ENCODE measurements at places on chromosomes 6 and 20. TPM values are rescaled to one million over a fixed set of nuclear protein-coding genes. Genes with fewer than 3 reads are reported as not detected.

DNA sequence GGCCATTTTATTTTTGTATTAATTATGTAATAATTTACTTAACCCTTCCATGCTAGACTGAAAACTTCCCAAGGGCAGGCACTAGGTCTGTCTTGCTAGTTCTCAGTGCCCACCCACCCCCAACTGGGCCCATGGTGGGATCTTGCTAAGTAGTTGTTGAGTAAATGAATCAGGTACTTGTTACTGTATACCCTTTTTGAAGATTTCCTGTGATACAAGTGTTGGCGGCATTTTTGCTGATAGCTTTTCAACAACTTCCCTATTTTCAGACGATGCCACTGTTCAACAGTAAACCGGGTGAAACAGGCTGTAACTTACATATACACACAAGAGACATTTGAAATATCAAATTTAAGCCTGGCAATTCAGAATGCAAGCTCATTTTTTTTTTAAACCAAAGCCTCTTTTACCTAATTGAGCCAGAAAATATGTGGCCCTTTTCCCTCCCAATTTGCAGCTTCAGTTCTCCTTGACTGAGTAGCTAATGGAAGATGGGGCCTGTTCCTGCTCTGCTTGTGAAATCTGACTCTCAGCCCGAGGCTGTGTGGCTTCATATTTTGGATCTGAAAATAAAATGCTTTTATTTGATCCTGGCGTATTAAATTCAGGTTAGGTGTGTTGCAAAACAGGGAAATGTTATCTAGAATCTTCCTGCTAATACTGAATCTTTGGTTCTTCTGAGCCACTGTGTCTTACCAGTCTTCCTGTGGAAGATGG, 288.3 kb downstream of the NRN1 start:
- DNase-seq: no peak

GRCh38 chr6:24387818-24388217, 14.9 kb upstream of the MRS2 start:
- no peak for DNase-seq

GRCh38 chr6:34598712-34599111, 42.6 kb upstream of the SPDEF start:
- DNase-seq: no peak

GRCh38 chr6:166244353-166245045, 63.7 kb downstream of the PRR18 start:
- no peak for DNase-seq

The VWA7 gene
- 0.62 TPM for polyA plus RNA-seq

- DNase-seq: no peak
These were observed 15.3 kb downstream of the FARS2 start for GRCh38 chr6:5276581-5276980.

The APCDD1L gene
- polyA plus RNA-seq: 0.62 TPM

DNA sequence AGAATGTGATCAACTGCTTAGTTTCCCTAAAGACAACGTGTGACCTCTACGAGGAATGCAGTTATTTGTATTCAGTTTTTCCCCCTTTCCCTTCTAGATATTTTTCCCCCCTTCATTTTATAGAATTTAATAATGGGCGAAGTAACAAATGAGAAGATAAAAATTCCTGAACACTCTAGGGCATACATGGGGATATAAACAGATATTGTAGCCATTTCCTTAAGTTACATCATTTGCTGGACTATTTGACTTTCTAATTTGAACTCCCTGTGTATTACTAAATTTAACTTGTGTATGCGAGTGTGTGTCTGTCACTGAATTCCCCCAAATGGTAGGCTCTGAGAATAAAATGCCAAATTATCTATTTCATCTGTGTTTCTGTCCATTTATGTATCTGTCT, 99.0 kb upstream of the ZFP64 start:
- no peak for DNase-seq

The SSTR4 gene
- not detected for polyA plus RNA-seq

GRCh38 chr6:25002326-25003091, 66.7 kb upstream of the RIPOR2 start:
- DNase-seq: no peak

The OPRM1 gene
- not detected for polyA plus RNA-seq

DNA sequence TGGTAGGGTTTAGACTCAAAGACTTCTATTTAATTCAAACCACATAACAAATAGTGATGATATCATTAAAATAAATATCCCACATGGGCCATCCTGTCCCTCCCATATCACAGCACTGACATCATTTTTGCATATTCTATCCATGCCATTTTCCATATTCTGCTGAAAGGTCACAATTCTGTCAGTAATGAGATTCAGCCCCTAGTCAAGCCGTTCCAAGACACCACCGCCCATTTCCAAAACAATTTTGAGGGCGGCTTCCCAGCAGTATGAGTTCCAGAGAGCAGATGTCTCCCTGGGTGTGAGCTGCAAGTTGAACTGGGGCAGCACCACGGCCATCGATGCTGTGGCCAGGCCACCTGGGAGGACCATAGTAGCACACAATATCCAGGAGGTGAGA, 65.1 kb upstream of the PLEKHG1 start:
- DNase-seq: no peak

DNA sequence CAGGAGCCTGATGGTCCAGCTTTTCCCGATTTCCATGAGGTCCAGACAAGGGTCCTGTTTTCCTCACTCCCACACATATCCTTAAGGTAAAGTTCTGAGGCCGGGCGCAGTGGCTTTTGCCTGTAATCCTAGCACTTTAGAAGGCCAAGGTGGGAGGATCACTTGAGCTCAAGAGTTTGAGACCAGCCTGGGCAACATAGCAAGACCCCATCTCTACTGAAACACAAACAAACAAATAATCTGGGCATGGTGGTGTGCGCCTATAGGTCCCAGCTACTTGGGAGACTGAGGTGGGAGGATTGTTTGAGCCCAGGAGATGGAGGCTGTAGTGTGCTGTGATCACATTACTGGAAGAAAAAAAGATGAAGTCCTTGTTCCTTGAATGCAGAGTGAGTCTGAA, 53.2 kb upstream of the IYD start:
- no peak for DNase-seq

DNA sequence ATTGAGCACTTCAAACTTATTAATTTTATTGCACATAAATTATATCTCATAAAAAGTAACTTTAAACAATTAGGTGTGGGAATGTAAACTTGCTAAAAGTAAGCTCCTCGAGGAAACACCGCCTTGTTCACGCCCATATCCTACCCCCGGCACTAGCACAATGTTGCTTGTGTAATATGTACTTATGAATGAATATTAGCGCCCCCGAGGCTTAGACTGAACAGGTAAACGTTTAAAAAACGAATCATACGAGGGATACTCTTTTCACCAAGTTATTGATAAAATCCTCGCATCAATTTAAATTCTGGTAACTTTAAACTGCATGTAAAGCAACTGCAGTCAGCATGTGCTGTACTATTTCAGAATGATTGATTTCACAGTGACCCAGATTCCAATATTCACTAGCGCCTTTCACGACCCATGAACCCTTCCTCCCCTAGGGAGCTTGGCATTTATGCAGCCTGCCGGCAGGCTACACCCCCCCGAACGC, 637 bp downstream of the TFB1M start:
- no peak for DNase-seq

DNA sequence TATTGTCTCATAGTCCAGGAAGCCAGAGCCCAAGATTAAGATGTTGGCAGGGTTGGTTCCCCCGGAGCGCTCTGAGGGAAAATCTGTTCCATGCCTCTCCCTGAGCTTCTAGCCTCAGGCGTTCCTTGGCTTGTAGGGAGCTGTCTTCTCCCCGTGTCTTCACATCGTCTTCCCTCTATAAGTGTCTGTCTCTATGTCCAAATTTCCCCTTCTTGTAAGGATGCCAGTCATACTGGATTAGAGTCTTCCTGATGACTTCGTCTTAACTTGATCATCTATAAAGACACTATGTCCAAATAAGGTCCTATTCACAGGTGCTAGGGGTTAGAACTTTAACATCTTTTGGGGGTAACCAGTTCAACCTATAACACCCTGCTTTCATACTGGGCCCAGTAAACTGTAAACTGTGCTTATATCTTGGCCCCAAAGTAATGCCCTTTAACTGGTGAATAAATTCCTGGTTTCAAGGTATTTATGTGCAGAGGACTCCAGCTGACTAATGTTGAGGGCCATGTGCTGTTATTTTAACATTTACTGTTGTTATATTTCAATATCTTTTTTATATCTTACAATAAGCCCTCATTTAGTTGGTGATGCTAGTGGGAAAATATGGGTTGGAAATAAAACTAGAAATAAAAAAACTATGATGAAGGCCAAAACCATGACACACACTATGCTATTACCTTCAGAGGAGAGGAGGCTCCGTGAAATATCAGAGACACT, 101.7 kb upstream of the IYD start:
- no peak for DNase-seq

The CD164 gene
- polyA plus RNA-seq: 129 TPM

The RIMS4 gene
- polyA plus RNA-seq: 3.0 TPM

DNA sequence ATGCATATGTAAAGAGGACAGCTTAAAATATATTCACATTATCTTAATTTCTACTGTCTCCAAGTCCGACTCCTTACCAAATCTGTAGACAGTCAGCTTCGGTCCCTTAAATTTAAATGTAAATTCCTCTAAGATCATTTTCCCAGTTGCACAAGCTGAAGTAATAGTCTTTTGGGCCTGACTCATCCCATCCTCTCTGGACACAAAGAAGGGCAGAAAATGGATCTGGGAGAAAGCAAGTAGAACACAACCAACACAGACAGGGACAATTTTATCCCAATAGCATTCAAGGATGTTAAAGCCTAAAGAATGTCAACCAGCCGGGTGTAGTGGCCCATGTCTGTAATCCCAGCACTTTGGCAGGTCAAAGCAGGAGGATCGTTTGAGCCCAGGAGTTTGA, 228.3 kb downstream of the ARHGAP18 start:
- no peak for DNase-seq

- peak; percentile 86 for DNase-seq
These were observed 223.6 kb upstream of the CITED2 start for GRCh38 chr6:139597771-139598755.

The ECHDC1 gene
- 23.9 TPM for polyA plus RNA-seq

GRCh38 chr6:134425513-134425912, 107.6 kb upstream of the SGK1 start:
- DNase-seq: no peak

DNA sequence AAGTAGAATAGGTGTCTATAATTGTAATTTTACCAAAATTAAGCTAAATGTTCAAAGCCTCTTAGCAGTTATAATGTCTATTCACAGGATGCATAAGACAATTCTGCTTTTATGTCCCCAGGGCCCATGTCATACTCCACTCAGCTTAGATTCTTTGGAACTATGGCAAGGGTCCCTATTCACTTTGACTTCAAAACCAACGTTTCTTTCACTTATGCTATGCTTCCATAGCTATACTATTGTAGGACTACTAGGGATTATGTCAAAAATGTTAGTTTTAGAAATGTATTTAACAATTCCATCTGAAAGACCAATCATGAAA, 15.8 kb upstream of the ADGRG6 start:
- DNase-seq: no peak

All from ovary (tissue), 10 donors.